T follicular helper cell (primary cell): ENCODE measurements at places on chromosomes 7 and 10.

- DNase-seq: no peak
Measured at GRCh38 chr7:28182071-28182471, 1.5 kb upstream of the JAZF1 start.

DNA sequence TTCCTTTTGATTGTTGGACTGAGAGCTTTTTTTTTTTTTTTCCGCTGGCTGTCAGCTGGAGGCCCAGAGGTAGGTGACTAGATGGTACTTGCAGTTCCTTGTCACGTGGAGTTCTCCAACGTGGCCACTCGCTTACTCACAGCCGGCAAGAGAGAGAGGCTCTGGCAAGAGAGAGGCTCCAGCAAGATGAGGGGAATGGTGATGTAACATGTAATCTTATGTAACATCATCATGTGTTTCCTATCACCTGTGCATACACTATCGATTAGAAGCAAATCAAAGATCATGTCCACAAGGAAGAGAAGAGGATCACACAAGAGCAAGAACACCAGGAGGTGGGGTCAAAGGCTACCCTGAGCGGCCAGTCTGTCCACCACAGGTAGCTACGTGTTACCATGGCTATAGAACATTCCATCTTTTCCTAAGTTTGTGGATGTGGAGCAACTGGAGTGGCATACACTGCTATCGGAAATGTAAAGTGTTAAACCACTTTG, 4.0 kb upstream of the BORCS7 start:
- no peak for DNase-seq

GRCh38 chr7:157580324-157580723, 243.5 kb downstream of the DNAJB6 start:
- no peak for DNase-seq

GRCh38 chr10:121096617-121097431, 245.7 kb downstream of the WDR11 start:
- no peak for DNase-seq

GRCh38 chr10:123721441-123722049, 55.4 kb downstream of the GPR26 start:
- no peak for DNase-seq

GRCh38 chr10:132263866-132264265, 43.9 kb downstream of the STK32C start:
- no peak for DNase-seq

- DNase-seq: no peak
Measured at GRCh38 chr10:128808921-128809440, 658.1 kb upstream of the MGMT start.

GRCh38 chr10:43821103-43821502, 172.4 kb upstream of the ZNF32 start:
- DNase-seq: no peak

DNA sequence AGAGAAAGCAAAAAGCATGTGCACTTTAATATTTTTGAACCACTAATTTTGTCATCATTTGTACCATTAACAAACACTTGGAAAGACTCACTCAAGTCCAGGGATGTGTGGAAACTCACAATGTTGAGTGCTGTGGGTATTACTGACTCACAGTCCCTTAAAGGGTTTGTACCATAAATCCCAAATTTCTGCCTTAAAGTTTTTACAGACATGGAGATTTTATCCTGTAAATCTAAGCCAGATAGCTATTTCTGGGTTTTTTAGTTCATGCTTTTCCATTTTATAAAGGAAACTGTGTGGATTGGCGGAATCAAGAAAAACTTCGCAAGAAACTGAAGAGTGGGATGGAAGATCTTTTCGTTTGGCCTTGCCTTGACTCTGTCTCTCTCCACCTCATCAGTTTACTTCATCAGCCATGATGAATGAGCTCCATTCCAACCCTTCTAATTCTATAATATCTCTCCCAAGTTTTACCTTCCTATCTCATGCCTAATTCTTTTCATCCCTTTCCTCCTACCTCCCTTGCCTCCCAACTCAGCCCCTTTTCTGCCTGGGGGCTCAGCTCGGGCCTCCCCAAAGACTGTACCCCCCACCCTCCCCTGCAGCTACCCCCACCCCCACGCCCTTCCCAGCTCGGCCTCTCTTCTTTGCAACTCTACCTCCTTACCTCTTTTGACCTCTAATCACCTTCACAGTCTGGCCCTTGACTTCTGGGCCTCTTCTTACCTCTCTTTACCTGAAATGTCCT, 218.5 kb upstream of the MKLN1 start:
- DNase-seq: no peak

GRCh38 chr10:12279281-12279680, 70.1 kb upstream of the CAMK1D start:
- DNase-seq: no peak
